ENCODE measurements at places on chromosomes 2 and 18. TPM values are rescaled to one million over a fixed set of nuclear protein-coding genes. Genes with fewer than 3 reads are reported as not detected.

Gene RNF125
- 8.4 TPM for total RNA-seq

GRCh38 chr2:190465060-190465459 lies 56.9 kb downstream of the MFSD6 start:
- H3K27ac ChIP-seq, result no peak overlapping the region
- H3K4me1 ChIP-seq, result peaks cover 18% of the 10 kb centered on the region
- no peaks in the 10 kb centered on the region for H3K27me3 ChIP-seq
- no peak for DNase-seq
- H3K36me3 ChIP-seq, result no peaks in the 10 kb centered on the region
- no peak overlapping the region for H3K4me3 ChIP-seq

Gene ITGB6
- 24.6 TPM for total RNA-seq

- H3K4me1 ChIP-seq, result no peaks in the 10 kb centered on the region
- H3K36me3 ChIP-seq, result no peaks in the 10 kb centered on the region
- H3K27ac ChIP-seq, result no peak overlapping the region
- DNase-seq, result no peak
- no peak overlapping the region for H3K4me3 ChIP-seq
Measured at GRCh38 chr18:76454418-76454817, 40.6 kb downstream of the ZNF516 start.

Gene RAB31
- total RNA-seq, result 4.7 TPM

- DNase-seq, result peak; percentile 92
- H3K4me3 ChIP-seq, result peak overlapping the region; percentile 38
- H3K27ac ChIP-seq, result peak overlapping the region; percentile 95
- H3K4me1 ChIP-seq, result no peaks in the 10 kb centered on the region
- no peaks in the 10 kb centered on the region for H3K27me3 ChIP-seq
Measured at GRCh38 chr2:88627856-88628570, 749 bp upstream of the EIF2AK3 start.

GRCh38 chr2:182854375-182855105 lies 11.9 kb downstream of the FRZB start:
- H3K4me3 ChIP-seq, result no peak overlapping the region
- no peak overlapping the region for H3K27ac ChIP-seq
- no peaks in the 10 kb centered on the region for H3K36me3 ChIP-seq
- no peaks in the 10 kb centered on the region for H3K27me3 ChIP-seq

Gene ATP5F1A
- 799 TPM for total RNA-seq

All from colonic mucosa (tissue), 4 donors.